HCT116 (cell line): ENCODE measurements at places on chromosomes 16 and 17. TPM values are rescaled to one million over a fixed set of nuclear protein-coding genes. Genes with fewer than 3 reads are reported as not detected.

NPIPA7 gene
- total RNA-seq, result 4.5 TPM

SLC5A10 gene
- total RNA-seq, result not detected

KRT27 gene
- total RNA-seq, result not detected

STARD3 gene
- 73.9 TPM for total RNA-seq

STH gene
- total RNA-seq, result not detected

- DNase-seq, result no peak
- H3K27ac ChIP-seq, result no peak overlapping the region
- H3K4me3 ChIP-seq, result no peak overlapping the region
- no peaks in the 10 kb centered on the region for H3K36me3 ChIP-seq
Measured at GRCh38 chr16:50574745-50575136, 26.5 kb downstream of the NKD1 start.

DNA sequence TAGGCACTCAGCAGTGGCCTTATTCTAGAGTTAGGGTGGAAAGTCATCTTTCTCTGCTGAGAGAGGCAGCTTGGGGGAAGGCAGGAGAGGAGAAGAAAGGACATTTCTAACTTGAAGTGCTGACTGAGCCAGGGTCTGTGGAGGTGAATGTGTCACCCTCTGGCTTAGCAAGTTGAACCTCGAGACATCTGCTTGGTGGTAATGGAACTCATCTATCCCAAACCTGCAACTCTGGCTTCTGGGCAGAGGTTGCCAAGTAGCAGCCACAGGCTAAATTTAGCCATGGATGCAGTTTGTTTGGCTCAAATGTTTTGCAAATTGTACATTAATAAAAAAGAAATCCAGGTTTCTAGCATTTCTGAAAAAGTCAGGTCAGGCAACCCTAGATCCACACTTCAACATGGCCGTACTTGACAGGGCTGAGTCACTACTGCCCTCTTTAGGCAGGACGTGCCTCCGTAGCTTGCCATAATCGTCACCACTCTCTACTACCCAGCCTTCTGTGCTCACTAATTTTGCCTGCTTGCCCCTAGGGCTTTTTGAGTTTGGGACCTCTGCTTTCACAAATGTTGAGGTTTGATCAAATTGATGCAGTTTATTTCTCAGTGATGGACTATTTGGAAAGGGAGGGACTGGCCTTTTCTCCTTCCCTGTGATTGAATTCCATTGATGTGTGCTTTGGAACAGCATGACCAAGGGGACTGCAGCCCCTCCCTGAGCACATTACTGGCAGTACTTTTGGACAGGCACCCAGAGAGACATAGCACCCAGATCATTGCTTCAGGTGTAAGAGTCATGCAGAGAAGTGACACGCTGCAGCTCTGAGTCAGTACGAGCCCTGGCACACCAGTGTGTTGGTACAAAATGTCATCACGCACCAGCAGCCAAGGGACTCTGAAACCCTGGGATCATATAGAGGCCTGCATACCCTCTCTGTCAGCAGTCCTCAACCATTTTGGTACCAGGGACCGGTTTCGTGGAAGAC, 5.2 kb downstream of the CDH13 start:
- DNase-seq, result no peak
- no peak overlapping the region for H3K4me3 ChIP-seq
- no peaks in the 10 kb centered on the region for H3K27me3 ChIP-seq

- H3K36me3 ChIP-seq, result no peaks in the 10 kb centered on the region
- 0 out of 2 replicates have a peak, but pooled peaks cover 4% of the 10 kb centered on the region for H3K27me3 ChIP-seq
- H3K27ac ChIP-seq, result no peak overlapping the region
- no peak for DNase-seq
- H3K4me3 ChIP-seq, result no peak overlapping the region
Measured at GRCh38 chr17:35166526-35166925, 18.9 kb downstream of the UNC45B start.

- no peak for DNase-seq
- no peak overlapping the region for H3K27ac ChIP-seq
- H3K36me3 ChIP-seq, result no peaks in the 10 kb centered on the region
- no peaks in the 10 kb centered on the region for H3K4me1 ChIP-seq
Measured at GRCh38 chr16:73122604-73123391, 74.9 kb upstream of the ZFHX3 start.

DNA sequence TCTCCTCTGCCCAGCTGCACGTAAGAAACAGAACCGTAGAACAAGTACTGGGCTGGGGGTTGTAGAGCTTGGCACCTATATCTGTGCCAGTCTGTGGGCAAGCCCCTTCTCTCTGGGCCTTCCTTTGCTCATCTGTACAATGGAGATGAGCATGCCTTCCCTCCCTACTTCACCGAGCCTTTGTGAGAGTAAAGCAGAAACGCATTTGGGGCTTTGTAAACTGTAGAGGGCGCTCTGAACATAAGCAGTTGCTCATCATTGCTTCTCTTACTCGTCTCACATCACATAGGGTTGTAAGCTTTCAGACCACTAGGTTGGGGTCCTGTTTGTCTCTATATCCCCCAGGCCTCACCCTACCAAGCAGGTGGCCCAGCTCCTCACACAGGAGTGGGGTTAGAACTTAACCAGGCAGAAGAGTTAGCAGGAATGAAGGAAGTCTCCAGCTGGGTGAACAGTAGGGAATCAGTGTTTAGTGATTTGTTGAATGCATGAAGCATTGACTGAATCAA, 15.1 kb downstream of the SAMD14 start:
- no peak overlapping the region for H3K27ac ChIP-seq
- H3K4me3 ChIP-seq, result no peak overlapping the region
- peaks cover 6% of the 10 kb centered on the region; the same call in 1 of the 2 replicates for H3K27me3 ChIP-seq
- peak; percentile 66 for DNase-seq
- no peaks in the 10 kb centered on the region for H3K36me3 ChIP-seq

DNA sequence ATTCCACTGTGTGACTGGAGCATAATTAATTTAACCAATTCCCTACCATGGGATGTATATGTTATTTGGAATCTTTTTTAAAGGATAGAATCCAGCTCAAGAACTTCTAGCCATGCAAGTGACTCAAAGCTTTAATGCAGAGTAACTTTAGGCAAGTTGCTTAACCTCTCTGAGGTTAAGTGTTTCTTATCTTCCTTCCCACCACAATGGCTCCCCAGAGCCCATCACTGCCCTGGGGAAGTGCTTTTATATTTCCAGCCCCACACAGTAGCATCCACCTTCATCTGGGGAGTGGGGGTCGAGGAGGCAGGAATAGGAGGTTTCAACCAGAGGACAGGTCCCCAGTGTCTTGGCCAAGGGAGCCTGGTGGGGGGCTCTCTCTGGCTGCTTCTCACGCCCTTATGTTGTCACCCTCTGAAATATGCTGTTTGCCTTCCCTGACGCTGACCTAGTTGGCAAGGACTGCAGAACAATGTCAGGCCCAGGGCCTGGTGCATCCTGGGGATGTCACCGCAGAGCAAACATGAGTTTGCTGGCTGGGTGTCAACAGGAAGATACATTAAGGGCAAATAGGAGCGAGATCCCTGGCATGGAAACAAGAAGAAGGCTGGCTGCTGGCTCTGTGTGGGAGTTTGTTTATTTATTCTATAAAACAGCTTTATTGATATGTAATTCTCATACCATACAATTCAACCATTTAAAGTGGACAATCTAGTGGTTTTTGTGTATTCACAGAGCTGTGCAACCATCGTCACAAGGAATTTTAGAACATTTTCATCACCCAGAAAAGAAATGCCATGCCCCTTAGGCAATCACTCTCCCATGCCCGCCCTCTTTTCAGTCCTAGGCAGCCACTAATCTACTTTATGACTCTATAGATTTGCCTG, 46.6 kb upstream of the WSB1 start:
- H3K36me3 ChIP-seq, result no peaks in the 10 kb centered on the region
- no peak overlapping the region for H3K4me3 ChIP-seq
- no peak overlapping the region for H3K27ac ChIP-seq

GRCh38 chr17:1591474-1592090, 29.0 kb upstream of the PITPNA start:
- DNase-seq, result no peak
- no peak overlapping the region for H3K4me3 ChIP-seq
- no peak overlapping the region for H3K27ac ChIP-seq
- H3K36me3 ChIP-seq, result no peaks in the 10 kb centered on the region
- peaks cover 32% of the 10 kb centered on the region for H3K4me1 ChIP-seq

DNA sequence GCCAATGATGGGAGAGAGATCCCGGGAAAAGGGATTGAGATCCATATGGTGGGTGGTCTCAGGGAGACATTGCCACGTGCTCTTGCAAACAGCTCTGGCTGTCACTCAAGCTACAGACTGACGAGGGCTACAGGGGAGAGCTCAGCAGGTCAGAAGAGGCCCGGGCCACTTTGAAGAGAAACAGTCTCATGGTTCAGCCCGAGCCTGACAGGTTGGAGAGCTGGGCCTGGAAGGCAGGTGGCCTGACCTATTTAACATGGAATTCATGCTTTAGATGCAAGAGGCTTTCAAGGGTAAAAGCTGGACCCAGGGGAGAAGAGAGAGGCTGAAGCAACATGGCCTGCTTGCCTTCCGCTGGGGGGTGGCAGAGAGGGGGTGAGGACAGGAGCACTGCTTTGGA, 81.0 kb upstream of the BRD7 start:
- H3K4me1 ChIP-seq, result no peaks in the 10 kb centered on the region
- no peak for DNase-seq
- no peak overlapping the region for H3K4me3 ChIP-seq
- peaks cover 8% of the 10 kb centered on the region; the same call in 1 of the 2 replicates for H3K27me3 ChIP-seq
- H3K36me3 ChIP-seq, result no peaks in the 10 kb centered on the region
- no peak overlapping the region for H3K27ac ChIP-seq

GRCh38 chr16:89114159-89114981, 20.7 kb downstream of the ACSF3 start:
- no peaks in the 10 kb centered on the region for H3K27me3 ChIP-seq
- no peak overlapping the region for H3K27ac ChIP-seq
- no peak overlapping the region for H3K4me3 ChIP-seq

DNA sequence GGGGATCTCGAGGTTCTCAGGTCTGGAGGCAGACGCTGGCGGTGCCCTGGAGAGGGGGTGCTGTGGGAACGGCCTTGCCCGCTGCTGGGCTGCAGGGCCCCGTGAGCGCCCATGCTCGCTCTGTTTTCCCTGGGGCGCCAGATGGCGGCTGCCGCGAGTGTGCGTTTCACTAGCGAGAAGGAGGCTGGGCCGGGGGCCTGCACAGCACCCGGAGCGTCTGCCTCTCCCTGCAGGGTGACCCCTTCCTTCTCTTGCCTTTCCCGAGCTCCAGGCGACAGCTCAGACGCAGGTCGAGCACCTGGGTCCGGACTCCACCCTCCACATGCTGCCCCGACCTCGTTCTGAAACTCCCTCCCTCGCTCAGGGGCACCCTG, 2.7 kb downstream of the TELO2 start:
- no peaks in the 10 kb centered on the region for H3K27me3 ChIP-seq
- no peak overlapping the region for H3K27ac ChIP-seq
- H3K36me3 ChIP-seq, result peaks cover 4% of the 10 kb centered on the region
- H3K4me1 ChIP-seq, result peaks cover 10% of the 10 kb centered on the region
- no peak for DNase-seq
